Left cardiac atrium (tissue), 4 donors: ENCODE measurements at places on chromosomes 7 and 10.

- no peak for DNase-seq
These were observed 502.6 kb downstream of the ADRA2A start for GRCh38 chr10:111579473-111579872.

DNA sequence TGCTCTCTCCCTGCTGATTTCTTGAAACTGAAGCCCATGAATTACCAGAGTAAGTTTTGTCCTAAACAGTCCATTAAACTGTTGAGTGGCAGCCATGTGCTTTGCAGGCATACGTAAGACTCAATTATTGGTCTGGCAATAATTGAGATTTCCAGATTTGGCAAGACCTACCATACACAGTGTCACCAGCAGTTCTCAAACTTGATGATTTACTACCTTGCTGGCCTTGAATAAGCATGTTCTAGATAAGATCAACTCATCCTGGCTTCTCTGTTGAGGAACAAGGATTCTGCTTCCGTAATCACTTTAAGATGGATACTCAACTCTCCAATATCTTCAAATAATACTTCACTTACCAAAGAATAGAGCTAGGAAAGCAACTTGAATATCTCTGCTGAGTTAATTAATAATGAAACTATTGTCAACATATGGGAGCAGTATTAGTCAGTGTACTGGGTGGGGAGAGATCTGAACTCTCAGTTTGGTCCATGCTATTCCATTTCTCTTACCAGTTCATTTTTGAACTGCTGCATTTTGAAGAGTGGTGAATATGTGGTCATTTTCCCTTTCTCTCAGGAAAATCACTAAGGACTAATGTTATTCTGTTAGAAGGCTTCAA is 181.4 kb downstream of the IPMK start:
- DNase-seq: no peak

DNA sequence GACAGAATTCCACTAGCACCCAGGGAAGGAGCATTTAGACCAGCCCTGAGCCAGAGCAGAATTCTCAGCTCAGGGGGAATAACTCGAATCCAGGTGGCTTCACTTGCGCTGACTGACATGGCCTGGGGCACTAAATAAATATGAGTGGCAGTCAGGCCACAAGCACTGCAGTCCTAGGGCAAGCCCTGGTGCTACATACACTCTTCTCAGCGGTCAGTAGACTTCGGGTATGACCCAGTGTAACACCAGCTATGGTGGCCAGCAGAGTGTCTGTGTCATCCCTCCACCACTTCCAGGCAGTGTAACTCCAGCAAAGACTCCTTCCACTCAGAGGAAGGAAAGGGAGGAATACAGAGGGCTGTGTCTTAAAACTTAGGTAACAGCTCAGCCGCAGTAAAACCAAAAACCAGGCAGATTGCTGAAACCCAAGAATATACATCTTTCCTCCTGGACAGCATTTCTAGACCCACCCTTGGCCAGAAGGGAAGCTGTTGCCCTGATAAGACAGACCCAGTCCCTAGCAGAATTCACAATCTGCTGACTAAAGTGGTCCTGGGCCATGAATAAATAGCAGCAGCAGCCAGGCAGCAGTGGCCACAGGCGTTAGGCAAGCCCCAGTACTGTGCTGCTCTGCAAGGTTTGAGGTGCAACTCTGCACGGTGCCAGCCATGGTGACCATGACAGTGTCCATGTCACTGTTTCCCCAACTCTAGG is 77.0 kb downstream of the SNX13 start:
- DNase-seq: no peak

DNA sequence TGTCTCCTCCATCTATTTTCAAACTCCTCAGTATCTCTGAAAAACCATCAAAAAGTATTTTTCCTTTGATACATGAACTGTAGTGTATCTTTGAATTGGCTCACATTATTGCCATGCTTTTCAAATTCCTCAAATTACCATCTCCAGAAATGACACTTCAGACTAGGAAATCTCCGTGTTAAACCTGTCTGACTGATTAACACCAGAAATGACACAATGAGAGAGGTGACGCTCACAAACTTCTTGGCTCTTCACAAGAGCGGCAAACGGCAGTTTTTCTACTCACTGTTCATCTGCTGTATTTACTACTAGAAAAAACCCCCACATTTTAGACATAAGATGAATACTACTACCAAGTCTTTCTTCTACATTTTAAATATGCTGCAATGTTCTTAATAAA is 56.6 kb downstream of the MKX start:
- DNase-seq: no peak

- DNase-seq: no peak
These were observed 179.2 kb upstream of the AUTS2 start for GRCh38 chr7:69418869-69419670.

GRCh38 chr7:140501966-140502365 is 22.7 kb upstream of the MKRN1 start:
- no peak for DNase-seq

DNA sequence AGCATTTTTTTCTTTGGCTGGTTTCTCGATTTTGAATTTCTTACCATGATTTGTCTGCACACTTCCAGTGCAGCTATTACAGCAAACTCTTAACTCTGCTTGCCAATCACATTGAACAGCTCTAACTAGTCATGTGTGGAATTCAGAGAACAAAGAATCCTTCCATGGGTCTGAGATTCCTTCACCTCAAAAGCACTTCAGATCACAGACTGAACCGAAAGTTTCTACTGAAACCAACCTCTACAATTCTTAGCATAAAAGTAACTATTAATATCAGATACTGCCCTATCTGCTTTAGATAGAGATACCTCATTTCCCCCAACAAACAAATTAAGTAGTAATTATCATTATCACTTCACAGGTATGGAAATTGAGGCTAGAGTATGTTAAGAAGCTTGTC is 56.5 kb upstream of the SP4 start:
- no peak for DNase-seq

DNA sequence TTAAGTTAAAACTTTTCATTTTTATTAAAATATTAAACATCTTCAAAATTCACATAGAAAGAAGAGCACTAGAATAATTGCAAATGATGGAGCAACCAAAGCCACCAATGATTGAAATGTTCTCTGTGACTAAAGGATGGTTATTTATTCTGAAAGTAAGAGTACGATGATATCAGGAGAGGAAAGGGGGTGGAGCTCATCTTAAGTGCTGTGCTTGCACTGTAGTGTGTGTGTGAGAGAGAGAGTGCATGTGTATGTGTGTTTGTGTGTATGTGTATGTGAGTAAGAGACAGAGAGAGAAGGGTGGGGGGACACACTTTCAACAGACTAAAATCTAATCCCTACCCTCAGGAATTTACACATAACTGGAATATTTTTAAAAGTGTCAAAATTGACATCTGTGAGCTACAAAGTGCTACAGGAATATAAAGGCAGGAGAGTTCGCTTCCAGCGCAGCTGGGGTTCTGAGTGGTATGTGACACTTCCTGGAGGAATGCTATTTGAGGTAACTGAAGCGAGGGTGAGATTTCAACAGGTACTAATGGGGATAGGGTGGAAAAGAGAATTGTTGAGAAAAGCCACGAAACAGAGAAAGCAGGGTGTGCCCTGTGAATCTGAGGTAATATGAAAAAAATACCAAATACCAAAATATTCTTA is 57.2 kb upstream of the SMNDC1 start:
- no peak for DNase-seq

DNA sequence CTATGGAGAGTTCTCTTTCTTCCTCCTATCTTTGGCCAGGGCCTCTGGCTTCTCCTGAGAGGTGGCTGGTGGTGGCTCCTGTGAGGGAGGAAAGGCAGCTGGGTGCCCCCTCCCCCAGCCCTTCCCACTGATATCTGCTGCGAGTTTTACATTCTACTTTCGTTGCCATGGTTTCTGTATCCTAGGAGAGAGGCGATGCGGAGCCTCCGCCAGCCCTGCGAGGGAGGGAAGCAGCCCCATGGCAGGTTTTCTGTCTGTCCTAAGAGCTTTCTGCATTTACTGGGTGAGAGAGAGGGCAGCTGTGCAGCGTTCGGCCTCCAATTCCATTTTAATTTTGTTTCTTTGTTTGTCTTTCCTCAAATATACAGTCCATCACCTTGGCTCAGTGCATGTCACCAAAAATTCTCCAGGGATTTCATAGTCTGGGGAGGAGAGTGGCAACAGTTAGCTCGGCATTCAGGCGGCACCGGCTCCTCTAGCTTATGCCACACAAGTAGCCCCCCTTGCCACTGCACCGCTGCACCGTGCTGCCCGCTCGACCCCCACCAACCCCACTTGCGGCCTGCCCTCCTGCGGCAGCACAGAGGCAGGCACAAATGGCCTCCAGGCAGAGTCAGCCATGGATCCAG is 20.4 kb downstream of the DNAJB12 start:
- no peak for DNase-seq

- no peak for DNase-seq
These were observed 495.6 kb upstream of the KLF6 start for GRCh38 chr10:4280461-4281189.

DNA sequence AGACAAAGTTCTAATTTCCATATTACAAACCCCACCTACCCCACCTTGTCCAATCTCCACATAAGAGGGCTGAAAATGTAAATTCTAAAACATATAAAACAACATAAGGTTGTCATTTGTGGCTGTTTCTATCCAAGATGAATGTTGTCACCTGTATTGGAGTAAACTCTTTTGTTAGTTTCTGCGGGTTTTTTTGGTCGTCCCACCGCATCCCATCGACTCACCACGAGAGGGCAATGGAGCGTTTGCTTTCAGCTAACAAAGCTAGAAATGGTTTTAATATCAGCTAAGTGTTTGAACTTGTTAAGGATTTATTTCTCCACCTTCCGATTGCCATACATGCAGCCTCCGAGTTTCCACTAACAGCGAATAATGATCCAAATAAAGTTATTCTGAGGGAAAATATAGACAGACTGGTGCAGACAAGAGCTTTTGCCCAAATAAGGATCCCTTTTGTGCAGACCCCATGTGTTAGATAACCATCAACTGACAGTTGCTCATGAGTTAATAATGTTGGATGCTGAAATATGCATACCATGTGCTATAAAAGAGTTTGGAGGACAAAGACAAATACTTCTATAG is 137.2 kb downstream of the ARID5B start:
- peak; percentile 76 for DNase-seq
